ENCODE measurements at places on chromosomes 3 and 15.

- no peak for DNase-seq
These were observed 258.2 kb downstream of the ADAMTS17 start for GRCh38 chr15:100083572-100083971.

- DNase-seq: peak; percentile 2
These were observed 140.6 kb upstream of the TMCO5A start for GRCh38 chr15:37793851-37794250.

DNA sequence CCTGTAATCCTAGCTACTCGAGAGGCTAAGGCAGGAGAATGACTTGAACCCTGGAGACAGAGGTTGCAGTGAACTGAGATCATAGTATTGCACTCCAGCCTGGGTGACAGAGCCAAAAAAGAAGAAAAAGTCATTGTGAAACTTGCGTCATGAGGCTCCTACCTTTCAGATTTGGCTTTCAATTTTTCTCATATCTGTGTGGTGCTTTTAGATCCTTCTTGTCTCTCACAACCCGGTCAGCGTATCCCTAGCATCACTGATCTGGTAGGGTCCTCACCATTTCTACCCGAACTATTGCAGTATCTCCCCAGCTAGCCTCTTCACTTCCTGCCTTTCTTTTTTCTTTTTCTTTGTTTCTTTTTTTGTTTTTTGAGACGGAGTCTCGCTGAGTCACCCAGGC is 21.6 kb upstream of the GCNT3 start:
- no peak for DNase-seq

DNA sequence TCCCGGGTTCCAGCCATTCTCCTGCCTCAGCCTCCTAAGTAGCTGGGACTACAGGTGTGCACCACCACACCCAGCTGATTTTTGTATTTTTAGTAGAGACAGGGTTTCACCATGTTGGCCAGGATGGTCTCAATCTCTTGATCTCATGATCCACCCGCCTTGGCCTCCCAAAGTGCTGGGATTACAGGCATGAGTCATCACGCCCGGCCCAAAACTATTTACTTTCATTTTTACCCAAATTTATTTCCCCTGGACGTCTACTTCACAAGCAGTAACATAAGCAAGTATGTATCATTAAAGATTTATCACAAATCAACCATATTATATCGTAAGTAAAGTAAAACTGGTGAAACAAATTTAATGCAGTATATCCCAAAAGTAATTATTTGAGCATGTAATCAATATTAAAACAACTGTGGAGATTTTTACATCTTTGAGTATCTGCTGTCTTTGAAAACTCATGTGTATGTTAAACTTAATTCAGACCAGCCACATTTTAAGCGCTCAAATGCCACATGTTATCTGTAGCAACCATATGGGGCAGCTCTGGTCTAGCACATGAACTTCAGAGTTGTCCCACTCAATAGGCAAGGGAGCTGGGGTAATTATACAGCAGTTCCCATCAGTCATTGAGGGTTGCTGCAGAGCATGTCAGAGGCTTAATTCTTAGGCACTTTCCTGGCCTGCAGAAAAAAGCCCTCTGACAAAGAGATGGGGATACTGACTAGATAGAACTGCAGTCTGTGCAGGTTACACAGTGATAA is 185.7 kb upstream of the CTDSPL start:
- DNase-seq: no peak

DNA sequence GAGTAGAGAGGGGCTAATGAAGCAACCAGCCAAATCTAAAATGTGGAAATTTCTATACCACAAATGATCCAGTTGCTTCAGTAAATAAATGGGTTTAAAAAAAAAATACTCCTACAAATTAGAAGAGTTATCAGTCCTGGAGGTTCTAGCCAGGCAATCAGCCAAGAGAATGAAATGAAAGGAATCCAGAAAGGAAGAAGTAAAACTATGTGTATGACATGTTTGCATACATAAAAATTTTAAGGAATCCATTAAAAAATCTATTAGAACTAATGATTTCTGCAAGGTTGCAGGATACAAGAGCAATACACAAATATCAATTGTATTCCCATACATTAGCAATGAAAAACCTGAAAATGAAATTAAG is 9.6 kb downstream of the MESP2 start:
- no peak for DNase-seq
